ENCODE measurements at places on chromosomes 5 and 9. TPM values are rescaled to one million over a fixed set of nuclear protein-coding genes. Genes with fewer than 3 reads are reported as not detected.

CATSPER3 gene
- total RNA-seq, result 0.41 TPM

CDH12 gene
- total RNA-seq, result not detected

IFNB1 gene
- total RNA-seq, result not detected

TLR4 gene
- total RNA-seq, result 0.07 TPM

ADAMTS12 gene
- total RNA-seq, result 7.0 TPM

TAS2R1 gene
- not detected for total RNA-seq

FBXW2 gene
- 34.1 TPM for total RNA-seq

PLPPR1 gene
- total RNA-seq, result not detected

PCDHGA6 gene
- total RNA-seq, result 0.24 TPM

GRIN3A gene
- total RNA-seq, result not detected

TLN1 gene
- 134 TPM for total RNA-seq

DOCK8 gene
- total RNA-seq, result 0.27 TPM

DEPDC1B gene
- 16.2 TPM for total RNA-seq

SNCAIP gene
- not detected for total RNA-seq

PCDHB16 gene
- total RNA-seq, result 0.05 TPM

CORO2A gene
- total RNA-seq, result 1.1 TPM

ITGA1 gene
- 1.1 TPM for total RNA-seq

RIMOC1 gene
- 9.9 TPM for total RNA-seq

PBX3 gene
- total RNA-seq, result 11.2 TPM

HTR4 gene
- not detected for total RNA-seq

RLN1 gene
- total RNA-seq, result not detected

AK6 gene
- 45.7 TPM for total RNA-seq

CDC23 gene
- total RNA-seq, result 25.5 TPM

CAMK2A gene
- 1.0 TPM for total RNA-seq

MYMK gene
- total RNA-seq, result not detected

QSOX2 gene
- 27.8 TPM for total RNA-seq
